ENCODE measurements at places on chromosomes 6 and 20.

DNA sequence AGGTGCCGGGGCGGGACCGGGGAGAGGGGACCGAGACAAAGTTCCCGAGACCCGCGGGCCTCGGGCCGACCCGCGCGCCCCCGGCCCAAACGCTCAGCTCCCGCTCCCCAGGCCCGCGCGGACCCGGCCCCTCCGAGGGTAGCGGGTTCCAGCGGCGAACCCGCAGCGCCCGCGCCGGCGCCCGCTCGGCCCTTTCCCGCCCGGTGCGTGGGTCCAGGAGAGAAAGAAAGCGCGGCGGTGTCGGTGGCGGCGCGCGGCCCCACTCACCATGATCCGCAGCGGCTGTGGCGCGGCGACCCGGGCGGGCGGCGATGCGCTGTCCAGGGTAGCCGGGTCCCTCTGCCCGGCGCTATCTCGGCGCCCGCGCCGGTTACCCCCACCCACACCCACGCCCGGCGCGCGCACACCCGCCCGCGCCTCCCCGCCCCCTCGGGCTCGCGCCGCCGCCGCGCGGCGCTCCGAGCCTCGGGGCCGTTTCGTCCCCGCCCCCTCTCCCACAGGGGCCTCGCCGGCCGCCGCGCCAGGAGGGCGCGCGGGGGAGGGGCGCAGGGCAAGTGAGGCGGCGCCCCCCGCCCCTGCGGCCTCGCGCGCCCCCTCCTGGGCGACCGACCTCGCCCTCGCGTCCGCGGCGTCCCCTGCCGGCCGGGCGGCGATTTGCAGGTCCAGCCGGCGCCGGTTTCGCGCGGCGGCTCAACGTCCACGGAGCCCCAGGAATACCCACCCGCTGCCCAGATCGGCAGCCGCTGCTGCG is at the start of gene ELOVL2:
TSS of gene ELOVL2 (minus strand) at position 345 of the 751 bp plus-strand sequence. CDS start at position 270, 75 bp downstream.
- peak; percentile 6 for DNase-seq

- DNase-seq, result no peak
Observed at GRCh38 chr6:126826166-126826714, 292.2 kb upstream of the RSPO3 start.

DNA sequence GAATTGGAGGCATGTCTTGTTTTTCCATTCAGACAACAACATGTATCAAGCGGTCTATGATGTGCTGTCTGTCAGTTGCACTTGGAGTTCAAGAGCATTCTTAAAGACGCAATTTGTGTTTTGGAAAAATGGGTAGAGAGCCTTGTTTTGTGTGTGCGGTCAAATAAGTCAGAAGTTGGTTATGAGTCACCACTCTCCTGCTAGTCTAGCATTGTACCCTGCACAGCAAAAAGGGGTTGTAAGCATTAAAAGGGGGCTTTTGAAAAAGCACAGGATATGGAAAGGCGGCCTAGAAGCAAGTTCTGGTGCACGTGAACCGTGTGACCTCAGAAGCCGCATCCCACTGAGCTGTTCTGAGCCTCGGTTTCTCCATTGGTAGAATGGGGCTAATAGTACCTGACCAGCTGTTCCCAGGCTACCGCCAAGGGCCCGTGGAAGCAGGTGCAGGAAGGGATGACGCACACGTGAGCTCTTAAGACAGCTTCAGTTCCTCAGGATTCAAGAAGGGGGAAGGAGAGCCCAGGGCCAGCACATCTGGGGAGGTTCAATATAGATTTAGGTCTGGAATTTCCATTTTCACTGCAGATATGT is 61.6 kb upstream of the SNX9 start:
- no peak for DNase-seq

DNA sequence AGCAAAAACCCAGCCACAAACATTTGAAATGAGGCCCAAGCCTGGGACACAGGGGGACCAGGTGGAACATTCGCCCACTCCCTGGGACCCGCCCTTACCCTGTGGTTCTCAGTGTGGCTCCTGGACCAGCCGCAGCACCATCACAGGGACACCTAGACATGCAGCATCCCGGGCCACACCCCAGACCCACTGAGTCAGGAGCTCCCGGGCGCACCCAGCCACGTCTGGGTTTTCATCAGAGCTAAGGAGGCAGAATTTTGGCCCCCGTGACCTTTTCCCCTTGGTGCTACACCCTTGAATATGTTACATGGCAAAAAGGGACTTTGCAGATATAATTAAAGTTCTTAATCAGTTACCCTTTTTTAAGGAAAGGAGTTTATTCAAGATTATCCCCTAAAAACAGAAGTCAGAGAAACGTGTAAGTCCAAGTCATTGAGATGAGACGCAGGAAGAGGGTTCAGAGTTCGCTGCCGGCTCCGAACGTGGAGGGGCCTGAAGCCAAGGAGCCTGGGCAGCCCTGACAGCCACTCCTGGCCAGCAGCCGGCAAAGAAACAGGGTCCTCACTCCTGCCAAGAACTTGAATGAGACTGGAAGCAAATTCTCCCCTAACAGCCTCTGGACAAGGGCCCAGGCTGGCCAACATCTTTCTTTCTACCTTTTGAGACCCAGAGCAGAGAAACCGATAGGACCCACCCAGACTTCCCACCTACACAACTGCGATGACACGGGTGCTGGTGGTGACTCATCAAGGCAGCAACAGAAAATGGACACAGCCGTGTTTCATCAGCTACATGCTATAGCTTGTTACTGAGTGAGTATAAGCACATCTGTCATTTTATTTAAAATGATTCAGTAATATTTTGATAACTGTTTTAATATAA is 25.3 kb downstream of the BFSP1 start:
- no peak for DNase-seq

GRCh38 chr6:114092943-114093342 is 122.0 kb upstream of the HDAC2 start:
- DNase-seq, result no peak

GRCh38 chr6:16756660-16757255 is 4.5 kb downstream of the ATXN1 start:
- no peak for DNase-seq

- DNase-seq, result peak; percentile 52
Observed at GRCh38 chr6:144931172-144932035, 646.3 kb downstream of the UTRN start.

- DNase-seq, result no peak
Observed at GRCh38 chr20:15676815-15677214, 896.4 kb downstream of the KIF16B start.

DNA sequence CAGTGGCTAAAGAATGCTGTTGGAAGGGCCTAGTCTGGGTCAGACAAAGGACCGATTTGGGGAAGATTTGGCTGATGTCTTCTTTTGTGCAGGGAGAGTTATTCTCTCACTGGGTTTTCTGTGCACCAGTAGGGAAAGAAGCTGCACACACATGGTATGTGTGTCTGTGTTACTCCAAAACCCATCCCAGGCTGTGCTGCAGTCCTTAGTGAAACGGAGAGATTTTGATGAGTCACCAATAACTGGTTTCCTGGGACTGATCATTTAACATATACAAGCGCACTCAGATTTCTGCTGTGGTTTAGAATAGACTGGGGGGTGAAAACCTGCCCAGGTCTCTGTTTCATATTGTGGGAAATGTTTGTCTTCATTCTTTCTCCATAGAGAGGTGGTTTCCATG is 1049.8 kb downstream of the KIF16B start:
- DNase-seq, result no peak

- DNase-seq, result no peak
Observed at GRCh38 chr6:41917528-41917927, 3.4 kb downstream of the MED20 start.

DNA sequence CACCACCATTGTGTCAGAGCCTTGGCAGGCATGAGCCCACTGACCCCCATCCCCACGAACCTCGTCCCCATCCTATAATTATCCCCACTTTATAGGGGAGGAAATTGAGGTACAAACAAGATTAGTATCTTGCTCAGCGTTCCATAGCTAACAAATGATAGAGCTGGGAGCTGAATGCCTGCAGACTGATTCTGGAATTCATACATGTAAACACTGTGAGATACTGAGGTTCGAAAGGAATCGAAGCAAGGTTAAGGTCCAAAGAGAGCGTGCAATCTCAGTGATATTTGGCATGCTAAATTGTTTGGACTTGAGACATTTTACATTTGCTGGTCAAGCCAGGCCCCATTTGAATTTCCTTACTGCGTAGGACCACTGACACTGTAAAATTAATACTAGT is 746.6 kb downstream of the COL12A1 start:
- no peak for DNase-seq

GRCh38 chr20:64119301-64119680 is 11.9 kb upstream of the NPBWR2 start:
- no peak for DNase-seq

GRCh38 chr20:19849341-19850197 is 91.5 kb downstream of the RIN2 start:
- DNase-seq, result no peak

DNA sequence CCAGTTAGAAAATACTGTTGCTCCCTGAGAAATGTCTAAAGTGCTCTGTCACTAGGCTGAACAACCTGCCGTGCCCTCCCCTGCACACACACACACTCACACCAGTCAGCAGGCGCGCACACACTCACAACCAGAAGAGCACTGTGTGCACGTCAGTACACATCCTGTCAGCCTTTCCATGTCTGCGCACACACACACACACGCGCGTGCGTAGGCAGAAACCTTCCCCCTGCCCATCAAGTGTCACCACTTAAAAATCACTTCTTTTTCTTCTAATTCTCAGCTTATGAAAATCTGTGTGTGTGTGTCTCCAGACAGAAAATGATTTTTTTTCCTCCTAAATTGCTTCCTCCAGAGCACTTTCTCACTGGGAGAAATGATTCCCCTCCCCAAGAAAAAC is 100.3 kb downstream of the EDN3 start:
- DNase-seq, result no peak

DNA sequence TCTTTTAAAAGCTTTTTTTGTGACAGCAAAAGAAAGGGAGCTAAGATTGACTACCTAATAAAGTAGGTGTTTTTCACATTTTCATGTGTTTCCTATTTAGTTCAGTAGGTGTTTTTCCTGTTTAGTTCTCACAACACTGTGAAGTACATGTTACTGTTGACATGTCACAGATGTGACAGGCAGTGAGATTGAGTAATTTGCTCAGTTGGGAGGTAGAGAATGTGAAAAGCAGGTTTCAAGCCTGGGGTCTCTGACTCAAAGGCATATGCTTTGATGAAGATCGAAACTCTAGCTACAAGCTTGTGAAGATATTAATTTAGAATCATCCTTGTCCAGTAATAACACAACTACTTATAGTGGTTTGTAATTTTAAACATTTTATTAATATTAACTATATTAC is 43.1 kb downstream of the SLX4IP start:
- DNase-seq, result no peak

- no peak for DNase-seq
Observed at GRCh38 chr6:52024451-52025068, 62.9 kb downstream of the PKHD1 start.

- no peak for DNase-seq
Observed at GRCh38 chr6:136613477-136613876, 63.3 kb upstream of the MAP7 start.

DNA sequence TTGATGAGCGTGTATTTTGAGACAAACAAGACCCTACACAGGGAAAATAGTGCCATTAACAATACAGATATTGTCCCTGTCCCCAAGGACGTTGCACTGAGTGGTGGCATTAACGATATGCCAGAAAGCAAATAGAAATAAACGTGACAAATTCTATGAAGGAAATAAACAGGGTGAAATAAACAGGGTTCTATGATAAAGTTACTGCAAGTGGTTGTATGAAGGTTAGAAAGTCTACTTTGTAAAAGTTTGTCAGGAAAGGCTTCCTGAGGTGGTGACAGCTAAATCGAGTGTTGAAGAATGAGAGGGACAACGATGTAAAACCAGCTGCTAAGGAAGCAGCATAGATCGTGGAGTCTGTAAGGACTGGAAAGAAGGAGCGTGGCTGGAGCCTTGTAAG is 380.2 kb downstream of the LAMA2 start:
- DNase-seq, result no peak

DNA sequence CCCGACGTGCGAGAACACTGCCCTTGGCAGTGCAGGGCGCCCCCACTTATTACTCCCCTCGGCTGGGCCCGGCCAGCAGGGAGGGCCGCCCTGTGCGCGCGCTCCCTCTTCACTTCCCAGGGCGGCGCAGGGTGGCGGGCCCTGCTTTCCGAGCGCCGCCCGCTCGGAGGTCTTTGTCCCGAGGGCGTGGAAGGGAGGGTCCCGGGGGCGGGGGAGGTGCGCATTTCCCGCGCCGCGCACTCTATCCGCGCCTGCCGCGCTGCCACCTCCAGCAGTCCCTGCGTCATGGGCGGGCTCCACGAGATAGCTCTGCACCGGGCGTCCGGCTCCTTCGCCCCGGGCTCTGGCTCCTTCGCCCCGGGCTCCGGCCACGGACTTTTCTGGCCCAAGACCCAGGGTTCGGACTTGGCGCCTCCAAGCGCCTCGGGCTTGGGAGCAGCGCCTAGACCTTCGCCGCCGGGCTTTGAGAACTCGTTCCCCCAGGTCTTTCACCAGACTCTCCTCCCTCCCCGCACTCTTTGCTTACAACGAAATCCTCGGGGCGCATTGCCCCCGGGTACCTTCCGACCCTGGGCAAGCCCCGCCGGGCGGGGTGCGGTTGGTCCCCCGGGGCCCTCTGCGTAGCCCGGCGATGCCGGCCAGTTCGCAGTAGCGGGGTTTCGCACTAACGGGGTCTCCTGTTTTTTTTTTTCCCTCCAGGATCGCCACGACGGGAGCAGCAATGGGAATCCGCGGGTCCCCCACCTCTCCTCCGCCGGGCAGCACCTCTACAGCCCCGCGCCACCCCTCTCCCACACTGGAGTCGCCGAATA is 1.6 kb downstream of the TFAP2C start:
- no peak for DNase-seq

DNA sequence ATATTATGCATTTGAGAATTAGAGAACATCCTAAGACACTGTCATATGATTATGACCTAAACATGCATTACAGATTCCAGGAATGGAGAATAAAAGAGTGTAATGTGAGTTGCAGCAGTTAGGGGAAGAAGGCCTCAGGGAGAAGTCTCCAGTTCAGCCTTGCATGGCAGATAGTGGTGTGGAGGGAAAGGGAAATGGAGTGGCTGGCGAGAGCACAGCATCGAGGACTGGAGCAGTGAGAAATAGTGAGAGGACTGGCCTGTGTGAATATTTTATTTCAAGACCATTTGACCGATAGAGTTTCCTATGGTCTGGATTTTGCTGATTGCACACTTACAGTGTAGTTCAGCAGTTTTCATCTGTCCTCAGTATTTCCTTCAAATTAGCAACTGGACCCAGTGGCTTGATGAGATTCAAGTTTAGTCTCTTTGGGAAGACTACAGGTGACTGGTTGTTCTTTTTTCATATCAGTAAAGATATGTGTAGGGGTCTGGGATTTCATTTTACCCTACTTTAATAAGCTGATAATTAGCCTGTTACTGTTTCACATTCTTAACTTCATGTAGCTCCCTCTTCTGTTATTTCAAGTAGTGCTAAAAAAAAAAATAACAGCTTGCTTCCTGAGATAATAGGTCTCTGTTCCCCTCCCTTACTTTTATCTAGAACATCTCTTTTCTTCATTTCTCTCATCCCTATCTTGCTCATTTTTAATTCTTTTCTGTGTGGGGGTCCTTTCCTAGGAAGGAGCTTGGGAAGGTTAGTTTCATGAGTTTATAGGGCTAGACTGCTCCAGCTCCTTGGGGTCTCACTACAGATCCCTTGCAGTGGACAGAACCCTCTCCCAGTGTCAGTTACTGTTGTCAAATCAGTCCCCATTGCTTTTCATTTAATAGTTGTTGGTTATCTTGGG is 27.9 kb downstream of the BLTP3A start:
- DNase-seq, result no peak

GRCh38 chr20:37729452-37729851 is 35.6 kb downstream of the CTNNBL1 start:
- no peak for DNase-seq
